Caco-2 (cell line): ENCODE measurements at places on chromosomes 6 and 20. TPM values are rescaled to one million over a fixed set of nuclear protein-coding genes. Genes with fewer than 3 reads are reported as not detected.

Gene EBF4
- 5.7 and 7.5 TPM in 2 replicates for total RNA-seq

Gene CGAS
- 23.8 and 24.8 TPM in 2 replicates for total RNA-seq

Gene PLEKHG1
- 32.8 and 35.0 TPM in 2 replicates for total RNA-seq

Gene ZNF341
- total RNA-seq: 2.9 and 4.6 TPM in 2 replicates

Gene SLC32A1
- not detected in 2 replicates for total RNA-seq

Gene GABRR2
- 0.29 TPM in 1 of 2 replicates, not detected in the other for total RNA-seq

Gene ANKRD66
- total RNA-seq: not detected in 2 replicates

Gene PLTP
- total RNA-seq: 39.6 and 42.6 TPM in 2 replicates

Gene NKX2-4
- not detected in 2 replicates for total RNA-seq

- DNase-seq: no peak
- H3K27ac ChIP-seq: no peak overlapping the region
- no peaks in the 10 kb centered on the region for H3K27me3 ChIP-seq
Measured at GRCh38 chr20:25579081-25579770, 6.1 kb downstream of the NINL start.

- H3K4me1 ChIP-seq: peaks cover 32% of the 10 kb centered on the region
- H3K36me3 ChIP-seq: no peaks in the 10 kb centered on the region
- no peak overlapping the region for H3K4me3 ChIP-seq
Measured at GRCh38 chr6:170023620-170024521, 267.0 kb downstream of the DLL1 start.

- no peak overlapping the region for H3K4me3 ChIP-seq
- H3K27me3 ChIP-seq: no peaks in the 10 kb centered on the region
- H3K27ac ChIP-seq: no peak overlapping the region
- no peak for DNase-seq
Measured at GRCh38 chr6:127878115-127878514, 22.7 kb downstream of the THEMIS start.

GRCh38 chr6:1635305-1636010 is 25.7 kb downstream of the FOXC1 start:
- no peak for DNase-seq
- no peaks in the 10 kb centered on the region for H3K27me3 ChIP-seq
- peaks cover 30% of the 10 kb centered on the region for H3K4me1 ChIP-seq
- H3K27ac ChIP-seq: no peak overlapping the region
- H3K4me3 ChIP-seq: no peak overlapping the region

GRCh38 chr20:34528921-34529297 is 12.7 kb downstream of the DYNLRB1 start:
- peaks cover 27% of the 10 kb centered on the region for H3K36me3 ChIP-seq
- no peak overlapping the region for H3K4me3 ChIP-seq
- H3K27ac ChIP-seq: peak overlapping the region; percentile 20
- H3K4me1 ChIP-seq: peaks cover 33% of the 10 kb centered on the region

- no peaks in the 10 kb centered on the region for H3K36me3 ChIP-seq
- H3K4me1 ChIP-seq: peaks cover 12% of the 10 kb centered on the region
- no peak overlapping the region for H3K4me3 ChIP-seq
- H3K27me3 ChIP-seq: no peaks in the 10 kb centered on the region
- peak; percentile 51 for DNase-seq
Measured at GRCh38 chr6:138004430-138005287, 102.6 kb downstream of the PERP start.

- no peak overlapping the region for H3K4me3 ChIP-seq
- H3K36me3 ChIP-seq: no peaks in the 10 kb centered on the region
- no peaks in the 10 kb centered on the region for H3K4me1 ChIP-seq
- DNase-seq: no peak
- H3K27ac ChIP-seq: no peak overlapping the region
Measured at GRCh38 chr6:143773506-143774150, 69.5 kb upstream of the LTV1 start.

DNA sequence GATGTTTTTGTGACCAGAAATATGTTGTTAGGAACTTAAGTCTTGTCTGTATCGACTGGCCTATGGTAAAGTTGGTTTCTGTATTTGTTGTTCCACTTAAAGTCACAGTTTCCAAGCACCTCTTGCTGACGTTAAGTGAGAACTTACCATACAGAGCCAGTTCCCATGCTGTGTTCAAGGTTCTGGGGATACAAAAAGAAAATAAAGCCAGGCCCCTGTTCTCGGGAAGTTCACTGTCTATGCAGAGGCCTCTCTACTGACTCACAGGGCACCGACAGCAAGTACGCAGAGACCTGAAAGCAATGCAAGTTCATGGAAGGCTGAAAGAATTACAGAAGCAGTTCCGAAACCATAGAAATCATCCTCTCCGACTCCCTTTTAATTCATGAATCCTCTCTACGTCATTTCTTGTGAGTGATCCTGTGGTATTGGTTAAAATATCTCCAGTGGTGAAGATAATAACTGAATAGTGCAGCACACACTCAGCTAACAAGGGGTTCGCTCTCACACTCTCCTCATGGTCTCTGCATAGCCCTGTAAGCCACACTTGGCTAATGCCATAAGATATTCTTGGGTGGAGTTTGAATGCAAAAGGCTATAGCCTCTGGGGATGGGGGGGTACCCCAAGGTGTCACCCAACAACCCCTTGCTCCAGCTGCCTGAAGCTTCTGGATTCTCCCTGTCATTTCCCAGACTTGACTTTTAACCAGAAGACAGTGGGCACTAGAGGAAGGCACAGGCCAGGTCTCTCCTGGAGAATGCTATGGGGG is 91.2 kb upstream of the EXOC2 start:
- no peak overlapping the region for H3K4me3 ChIP-seq
- no peaks in the 10 kb centered on the region for H3K36me3 ChIP-seq
- H3K27ac ChIP-seq: no peak overlapping the region
- peaks cover 5% of the 10 kb centered on the region; the same call in 1 of the 2 replicates for H3K4me1 ChIP-seq

DNA sequence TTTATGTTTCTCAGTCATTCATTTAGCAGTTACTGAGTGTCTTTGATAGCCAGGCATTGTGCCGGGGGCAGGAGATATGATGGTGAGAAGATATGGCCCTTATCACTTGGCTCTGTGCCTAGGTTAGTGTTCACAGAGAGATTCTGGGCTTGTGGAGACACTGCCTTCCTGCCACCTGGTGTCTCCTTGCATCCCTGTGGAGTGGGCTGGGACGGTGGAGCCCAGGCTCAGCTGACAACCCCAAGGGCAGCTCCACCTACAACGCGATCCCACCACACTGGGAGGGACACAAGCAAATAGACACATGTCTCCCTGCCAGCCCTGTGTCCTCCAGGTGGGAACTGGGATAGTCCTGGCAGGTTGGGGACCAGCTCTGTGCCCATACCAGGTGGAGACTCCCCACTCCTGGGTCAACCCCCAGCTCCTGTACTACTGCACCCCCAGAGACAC is 30.3 kb upstream of the VEGFA start:
- H3K36me3 ChIP-seq: no peaks in the 10 kb centered on the region
- no peaks in the 10 kb centered on the region for H3K4me1 ChIP-seq
- no peaks in the 10 kb centered on the region for H3K27me3 ChIP-seq
- DNase-seq: no peak
- no peak overlapping the region for H3K4me3 ChIP-seq
- H3K27ac ChIP-seq: no peak overlapping the region

GRCh38 chr6:90559931-90560330 is 26.9 kb downstream of the MAP3K7 start:
- H3K36me3 ChIP-seq: no peaks in the 10 kb centered on the region
- no peaks in the 10 kb centered on the region for H3K27me3 ChIP-seq
- DNase-seq: no peak

- H3K36me3 ChIP-seq: no peaks in the 10 kb centered on the region
- no peak overlapping the region for H3K4me3 ChIP-seq
- H3K4me1 ChIP-seq: peaks cover 61% of the 10 kb centered on the region
- H3K27me3 ChIP-seq: no peaks in the 10 kb centered on the region
- H3K27ac ChIP-seq: no peak overlapping the region
Measured at GRCh38 chr6:16179970-16180431, 51.1 kb downstream of the MYLIP start.

DNA sequence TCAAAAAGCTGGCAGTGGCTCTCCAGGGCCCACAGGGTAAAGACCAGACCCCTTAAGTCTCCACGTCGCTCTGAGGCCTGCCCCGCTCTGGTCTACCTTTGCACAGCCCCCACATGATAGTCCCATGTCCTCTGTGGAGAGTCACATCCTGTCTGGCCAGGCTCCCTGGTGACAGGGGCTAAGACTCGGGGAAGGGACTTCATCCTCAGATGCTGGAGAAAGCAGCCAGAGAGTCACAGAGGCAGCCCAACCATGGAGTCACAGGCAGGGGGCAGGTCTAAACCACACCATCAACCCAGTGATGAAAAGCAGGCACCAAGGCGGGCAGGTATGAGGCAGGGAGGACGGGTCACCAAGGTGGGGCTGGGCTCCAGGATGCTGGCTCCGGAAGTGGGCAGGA is 62.2 kb downstream of the SLC22A23 start:
- no peaks in the 10 kb centered on the region for H3K27me3 ChIP-seq
- no peak overlapping the region for H3K4me3 ChIP-seq
- no peak for DNase-seq
- H3K36me3 ChIP-seq: no peaks in the 10 kb centered on the region; the same call in 1 of the 2 replicates

- H3K27ac ChIP-seq: no peak overlapping the region
- H3K27me3 ChIP-seq: no peaks in the 10 kb centered on the region
- H3K4me3 ChIP-seq: no peak overlapping the region
Measured at GRCh38 chr6:47655719-47656595, 42.4 kb upstream of the ADGRF4 start.

- no peak overlapping the region for H3K27ac ChIP-seq
- no peaks in the 10 kb centered on the region for H3K36me3 ChIP-seq
- H3K4me1 ChIP-seq: no peaks in the 10 kb centered on the region
- no peaks in the 10 kb centered on the region for H3K27me3 ChIP-seq
Measured at GRCh38 chr6:88013554-88013953, 34.1 kb upstream of the SPACA1 start.

DNA sequence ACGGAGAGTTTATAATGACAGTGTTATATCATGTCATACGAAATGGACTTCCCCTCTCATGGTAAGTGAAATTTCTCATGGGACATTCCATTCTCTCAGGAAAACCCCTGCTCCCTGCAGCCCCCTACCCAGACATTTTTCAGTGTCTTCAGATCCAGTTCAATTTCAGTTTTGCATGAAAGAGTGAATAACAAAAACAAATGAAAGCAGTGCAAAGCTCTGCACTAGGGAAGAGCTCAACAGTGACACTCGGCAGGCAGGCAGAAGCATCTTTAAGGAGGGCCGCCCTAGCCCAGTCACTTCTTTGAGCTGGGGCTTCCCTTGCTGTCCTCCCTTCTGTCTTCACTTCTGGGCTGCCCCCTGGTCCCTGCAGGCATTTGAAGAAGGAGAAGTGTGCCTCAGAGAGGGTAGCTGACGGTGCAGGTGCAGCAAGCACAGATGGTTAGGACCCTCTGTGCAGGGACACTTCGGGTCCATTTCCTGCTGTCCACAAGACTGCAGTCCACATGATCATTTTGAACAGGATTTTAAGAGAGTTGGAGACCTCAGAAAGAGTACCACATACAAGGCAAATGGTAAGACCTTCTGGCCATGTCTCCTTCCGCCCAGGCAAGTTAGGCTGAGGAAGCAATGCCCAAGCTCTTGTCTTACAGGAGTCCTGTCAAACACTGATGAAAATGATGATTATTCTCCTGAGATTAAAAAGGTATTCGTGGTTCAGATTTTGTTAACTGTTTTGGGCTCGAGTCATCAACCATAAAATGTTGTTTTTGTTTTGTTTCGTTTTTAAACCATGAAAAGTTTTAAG is 5.4 kb upstream of the DUSP22 start:
- no peaks in the 10 kb centered on the region for H3K27me3 ChIP-seq
- no peaks in the 10 kb centered on the region for H3K4me1 ChIP-seq
- no peaks in the 10 kb centered on the region for H3K36me3 ChIP-seq

GRCh38 chr6:56716229-56716628 is 73.5 kb upstream of the DST start:
- no peak overlapping the region for H3K4me3 ChIP-seq
- H3K4me1 ChIP-seq: peaks cover 52% of the 10 kb centered on the region
- no peak overlapping the region for H3K27ac ChIP-seq
- no peak for DNase-seq

DNA sequence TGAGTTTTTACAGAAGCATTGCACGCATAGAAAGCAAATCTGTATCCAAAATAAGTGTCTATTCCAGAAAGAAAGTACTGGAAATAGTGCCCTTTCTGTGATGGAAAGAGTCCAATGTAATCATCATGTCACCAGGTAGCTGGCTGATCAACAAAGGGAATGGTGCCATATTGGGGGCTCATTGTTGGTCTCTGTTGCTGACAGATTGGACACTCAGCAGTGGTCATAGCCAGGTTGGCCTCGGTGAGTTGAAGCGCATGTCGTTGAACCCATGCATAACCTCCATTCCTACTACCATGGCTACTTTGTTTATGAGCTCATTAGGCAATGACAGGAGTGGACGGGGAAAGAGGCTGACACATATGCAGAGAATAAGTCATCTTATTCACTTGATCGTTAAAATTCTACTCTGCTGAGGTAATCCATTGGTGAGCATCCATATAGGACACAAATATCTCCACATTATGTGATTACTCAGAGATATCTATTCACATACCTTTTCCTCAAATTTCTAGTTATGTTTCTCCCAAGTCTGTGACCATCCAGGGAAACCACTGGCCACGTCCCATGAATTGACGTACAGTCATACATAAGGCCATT is 560.5 kb downstream of the HAO1 start:
- no peak overlapping the region for H3K4me3 ChIP-seq
- H3K36me3 ChIP-seq: no peaks in the 10 kb centered on the region
- H3K27ac ChIP-seq: no peak overlapping the region
- DNase-seq: no peak

- no peak for DNase-seq
- no peaks in the 10 kb centered on the region for H3K4me1 ChIP-seq
- no peaks in the 10 kb centered on the region; the same call in 1 of the 2 replicates for H3K36me3 ChIP-seq
Measured at GRCh38 chr6:90541221-90541620, 45.7 kb downstream of the MAP3K7 start.

GRCh38 chr20:54335299-54335698 is 127.4 kb downstream of the PFDN4 start:
- H3K36me3 ChIP-seq: no peaks in the 10 kb centered on the region
- H3K27me3 ChIP-seq: no peaks in the 10 kb centered on the region
- no peak overlapping the region for H3K4me3 ChIP-seq
- DNase-seq: no peak

DNA sequence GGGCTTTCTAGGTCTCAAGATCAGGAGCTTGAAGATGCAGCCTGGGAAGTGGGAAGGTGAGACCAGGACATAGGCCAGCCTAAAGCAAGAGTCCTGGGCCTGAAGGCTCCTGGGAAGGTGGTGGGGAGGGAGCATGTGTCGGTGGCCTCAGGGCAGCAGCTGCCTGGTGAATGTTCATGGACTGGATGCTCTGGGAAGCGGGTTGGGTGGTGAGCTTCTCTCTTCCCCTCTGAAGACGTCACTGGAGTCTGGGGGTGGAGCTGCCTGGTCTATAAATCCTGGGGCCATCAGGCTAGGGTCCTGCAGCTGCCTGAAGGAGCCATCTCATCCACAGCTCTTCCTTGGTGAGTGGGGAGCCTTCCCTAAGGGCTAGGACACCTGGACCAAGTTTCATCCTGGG is at the start of gene GNRH2:
TSS of gene GNRH2 (plus strand) at position 301 of the 400 bp plus-strand sequence. CDS start 793 bp downstream, outside the sequence.
- H3K27me3 ChIP-seq: no peaks in the 10 kb centered on the region
- H3K36me3 ChIP-seq: peaks cover 6% of the 10 kb centered on the region
- peak within 1 kb of the TSS; percentile 96; the same call in 1 of the 2 replicates for H3K4me3 ChIP-seq
- no peak for DNase-seq
